BJ (cell line): ENCODE measurements at places on chromosomes 6 and 20.

DNA sequence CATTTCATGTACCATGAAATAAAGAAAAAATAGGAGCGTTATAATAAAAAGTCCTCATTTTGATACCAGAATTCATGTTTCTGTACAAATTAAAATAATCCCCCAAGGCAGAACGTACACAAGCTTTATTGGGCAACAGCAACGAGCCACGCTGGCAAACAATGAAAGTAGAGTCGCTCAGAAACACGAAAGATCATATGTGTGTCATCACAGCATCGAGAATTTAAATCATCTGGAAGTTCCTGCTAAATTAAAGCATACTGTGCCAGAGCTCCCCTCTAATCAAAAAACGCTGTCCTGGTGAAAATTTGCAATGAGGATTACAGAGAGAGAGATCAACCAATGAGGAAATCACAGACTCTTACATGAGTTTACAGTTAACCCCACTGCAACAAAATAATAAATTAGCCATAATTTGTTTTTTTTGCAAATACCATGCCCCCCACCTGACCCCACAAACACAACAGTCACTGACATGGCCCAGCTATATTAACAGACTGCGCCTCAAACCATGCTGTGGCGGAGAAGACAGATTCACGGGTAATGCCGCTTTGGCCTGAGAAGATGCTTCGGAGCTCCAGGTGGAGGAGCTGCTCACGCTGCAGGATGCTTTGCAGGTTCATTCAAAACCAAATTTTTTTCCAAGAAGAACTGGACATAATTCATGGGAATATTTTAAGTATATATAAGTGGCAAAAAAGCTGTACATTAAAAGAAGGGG is 54.3 kb upstream of the NFATC2 start:
- no peak for DNase-seq

GRCh38 chr20:56400001-56400640 is 7.7 kb downstream of the CSTF1 start:
- no peak for DNase-seq

DNA sequence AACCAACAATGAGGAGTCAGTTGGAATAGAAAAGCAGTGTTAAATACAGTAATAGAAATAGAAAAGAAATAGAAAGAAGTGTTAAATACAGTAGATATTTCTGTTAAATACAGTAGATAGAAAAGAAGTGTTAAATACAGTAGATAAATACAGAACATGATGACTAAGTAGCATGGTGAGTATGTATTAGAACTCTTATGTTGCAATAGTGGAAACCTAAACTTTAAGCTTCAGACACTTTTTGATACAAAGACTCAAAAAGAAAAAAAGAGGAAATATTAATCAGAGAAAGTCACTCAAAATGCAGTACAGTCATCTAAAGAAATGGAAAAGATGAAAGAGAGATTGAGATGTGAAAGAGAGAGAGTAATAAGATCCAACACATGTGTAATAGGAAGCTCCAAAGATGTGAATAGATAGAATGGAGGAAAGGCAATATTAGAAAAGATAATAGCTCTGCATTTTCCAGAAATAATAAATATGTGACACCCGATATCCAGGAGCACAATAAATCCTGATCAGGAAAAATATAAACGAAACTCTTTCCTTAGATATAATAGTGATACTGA is 131.5 kb upstream of the KCNK16 start:
- DNase-seq = no peak

DNA sequence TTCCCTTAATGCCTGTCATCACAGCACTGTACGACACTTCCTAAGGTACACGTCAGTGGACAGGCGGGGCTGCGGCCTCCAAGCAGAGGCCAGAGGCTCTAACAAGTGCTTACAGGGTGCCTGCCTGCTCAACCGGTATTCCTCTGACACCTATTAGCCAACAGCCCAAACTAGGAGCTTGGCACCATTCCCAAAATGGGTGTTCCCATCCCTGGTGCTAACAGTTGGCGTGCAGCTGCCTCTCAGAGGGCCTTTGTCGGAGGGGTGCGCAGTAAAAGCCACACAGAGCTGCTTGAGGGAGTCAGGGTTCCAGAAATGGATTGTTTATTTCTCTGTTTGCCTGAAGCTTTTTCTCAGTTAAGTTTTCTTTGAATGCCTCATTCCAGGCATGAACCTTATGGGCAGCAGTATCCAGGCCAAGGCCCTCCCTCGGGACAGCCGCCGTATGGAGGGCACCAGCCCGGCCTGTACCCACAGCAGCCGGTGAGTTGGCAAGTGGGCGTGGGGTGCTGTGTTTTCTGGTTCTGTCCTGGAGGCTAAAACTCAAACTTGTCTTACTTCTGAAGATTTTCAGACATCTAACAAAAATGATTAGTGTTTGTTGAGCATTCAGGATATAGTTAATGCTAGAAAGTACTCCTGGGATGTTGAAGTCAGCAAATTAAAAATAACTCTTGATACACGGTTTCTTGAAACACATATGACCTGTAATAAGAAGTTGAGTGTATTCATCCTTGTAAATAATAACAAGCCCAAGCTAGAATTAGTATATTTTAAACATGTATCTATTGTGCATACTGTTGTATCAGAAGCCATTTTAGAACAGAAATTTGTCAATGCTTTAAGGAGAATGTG is 124.7 kb downstream of the TMEM242 start:
- DNase-seq = no peak

DNA sequence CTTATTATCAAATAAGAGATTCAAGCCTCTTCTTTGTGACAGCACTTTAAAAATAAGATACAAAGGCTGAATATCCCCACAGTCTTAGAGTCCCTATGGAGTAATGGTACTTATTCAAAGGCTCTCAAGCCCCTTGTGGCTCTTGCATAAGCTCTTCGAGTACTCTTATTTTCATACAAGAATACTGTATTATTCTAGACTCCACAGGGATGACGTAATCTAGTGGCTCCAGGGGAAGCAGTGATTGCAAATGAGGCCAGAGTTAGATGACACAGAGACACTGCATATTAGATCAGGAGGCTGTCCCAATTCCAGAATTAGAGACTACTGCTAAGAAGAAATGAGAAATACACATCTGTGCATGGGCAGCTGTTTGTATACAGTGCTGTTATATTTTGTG is 1195.9 kb upstream of the MAP3K7 start:
- no peak for DNase-seq

DNA sequence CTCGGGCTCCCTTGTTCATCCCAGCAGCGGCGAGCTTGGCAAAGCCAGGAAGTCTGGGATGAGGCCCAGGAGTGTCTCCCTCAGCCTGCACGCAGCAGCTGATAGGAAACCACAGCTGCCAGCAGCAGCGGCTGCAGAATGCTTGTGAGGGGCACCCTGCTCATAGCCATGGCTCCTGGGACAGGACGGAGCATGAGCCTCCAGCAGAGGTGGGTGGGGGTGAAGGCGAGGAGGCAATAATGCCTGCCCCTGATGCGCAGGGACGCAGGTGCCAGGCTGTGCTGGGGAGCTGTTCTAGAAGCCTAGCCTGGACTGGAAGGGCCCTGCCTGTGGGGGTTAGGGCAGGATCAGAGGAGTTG is 157.9 kb downstream of the CD83 start:
- DNase-seq = no peak

- DNase-seq = no peak
Observed at GRCh38 chr20:21100578-21101452, 5.3 kb downstream of the LINC00237 start.

DNA sequence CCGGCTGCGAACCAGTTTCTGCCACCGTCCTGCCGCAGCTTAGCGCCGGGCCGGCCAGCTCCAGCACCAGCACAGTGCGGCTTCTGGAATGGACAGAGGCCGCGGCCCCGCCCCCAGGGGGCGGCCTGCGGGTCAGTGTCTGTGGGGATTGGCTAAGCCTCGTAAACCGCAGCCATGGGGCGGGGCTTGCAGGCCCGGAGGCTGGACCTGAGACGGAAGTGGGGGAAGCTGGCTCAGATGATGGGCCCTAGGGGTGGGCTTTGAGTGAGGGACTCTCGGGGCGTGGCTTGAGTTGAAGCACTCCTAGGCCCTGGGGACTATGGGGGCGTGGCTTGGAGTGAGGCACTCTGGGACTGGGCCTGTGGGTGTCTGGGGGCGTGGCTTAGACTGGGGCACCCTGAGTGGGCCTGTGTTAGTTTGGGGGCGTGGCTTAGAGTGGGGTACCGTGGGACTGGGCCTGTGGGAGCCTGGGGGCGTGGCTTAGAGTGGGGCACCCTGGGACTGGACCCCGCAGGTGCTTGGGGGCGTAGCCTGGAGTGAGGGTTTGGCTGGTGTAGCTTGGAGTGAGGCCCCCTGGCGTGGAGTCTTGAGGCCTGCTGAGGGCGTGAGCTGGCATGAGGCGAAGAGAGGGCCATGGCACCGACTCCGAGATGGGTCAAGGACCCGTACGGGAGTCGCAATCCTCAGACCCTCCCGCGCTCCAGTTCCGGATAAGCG is 6.6 kb downstream of the L3MBTL1 start:
- peak; percentile 93 for DNase-seq

DNA sequence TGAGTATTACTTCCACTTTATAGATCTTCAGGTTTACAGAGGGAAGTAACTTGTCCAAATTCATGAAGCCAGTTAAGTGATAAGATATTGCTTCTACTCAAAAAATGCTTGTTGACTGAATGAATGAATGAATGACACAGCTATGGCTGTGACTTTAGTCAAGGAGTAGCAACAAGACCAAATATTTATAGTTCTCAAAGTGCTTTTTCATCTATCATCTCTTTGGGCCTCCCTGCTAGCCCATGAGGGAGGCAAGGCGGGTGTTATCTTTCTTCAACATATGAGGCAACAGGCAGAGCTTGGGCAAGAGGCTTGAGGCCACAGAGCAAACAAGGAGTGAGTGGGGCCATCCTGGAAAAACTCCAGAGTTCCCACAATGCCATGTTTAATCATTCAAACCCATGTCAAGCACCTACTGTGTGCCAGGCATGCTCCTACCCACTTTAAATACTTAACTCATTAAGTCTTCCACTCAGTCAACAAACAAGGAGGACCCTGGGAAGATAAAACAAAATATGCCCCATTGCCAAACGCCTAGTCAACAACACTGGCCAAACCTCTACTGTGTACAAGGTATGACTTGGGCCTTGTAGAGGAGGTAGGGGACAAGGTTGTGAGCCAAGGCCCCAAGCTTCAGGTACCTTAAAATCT is 15.9 kb downstream of the BCL2L1 start:
- no peak for DNase-seq

- DNase-seq = no peak
Observed at GRCh38 chr20:36275441-36276189, 30.5 kb upstream of the DLGAP4 start.

DNA sequence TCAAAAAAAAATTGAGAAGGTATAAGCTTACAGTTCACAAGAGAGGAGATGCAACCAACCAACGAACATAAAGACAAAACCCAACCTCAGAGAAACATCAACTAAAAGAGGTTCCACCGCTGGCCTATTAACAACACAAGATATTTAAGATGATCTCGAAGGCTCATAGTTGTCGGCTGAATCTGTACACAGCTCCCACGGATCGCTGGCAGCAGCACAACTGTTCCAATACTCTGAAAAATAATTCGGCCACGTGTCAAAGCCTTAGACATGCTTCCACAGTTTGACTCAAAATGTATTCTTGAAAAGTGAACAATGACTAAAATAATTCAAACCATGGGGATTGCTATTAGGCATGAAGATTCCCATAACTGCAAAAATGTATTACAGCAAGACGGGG is 13.7 kb downstream of the EXOC2 start:
- DNase-seq = no peak

GRCh38 chr6:166512567-166512966 is 73.9 kb downstream of the RAMACL start:
- DNase-seq = no peak

- no peak for DNase-seq
Observed at GRCh38 chr6:35686873-35687555, 1.7 kb downstream of the FKBP5 start.

DNA sequence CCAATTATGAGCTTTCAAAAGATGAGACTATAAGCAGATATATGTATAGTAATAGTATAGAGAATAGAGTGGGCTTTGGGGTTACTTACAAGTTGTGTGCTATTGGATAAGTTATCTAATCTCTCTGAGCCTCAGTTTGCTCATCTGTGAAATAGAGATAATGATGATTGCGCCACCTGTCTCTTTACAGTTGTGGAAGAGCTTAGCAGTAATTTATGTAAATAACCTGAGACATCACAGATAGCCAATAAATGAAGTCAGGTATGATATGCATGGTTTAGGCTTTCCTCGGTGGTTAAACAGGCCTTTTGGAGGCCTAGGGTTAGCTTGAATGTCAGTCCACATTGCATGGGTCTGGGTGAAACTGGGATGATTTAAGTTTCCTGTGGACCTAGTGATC is 29.8 kb upstream of the SCUBE3 start:
- no peak for DNase-seq

DNA sequence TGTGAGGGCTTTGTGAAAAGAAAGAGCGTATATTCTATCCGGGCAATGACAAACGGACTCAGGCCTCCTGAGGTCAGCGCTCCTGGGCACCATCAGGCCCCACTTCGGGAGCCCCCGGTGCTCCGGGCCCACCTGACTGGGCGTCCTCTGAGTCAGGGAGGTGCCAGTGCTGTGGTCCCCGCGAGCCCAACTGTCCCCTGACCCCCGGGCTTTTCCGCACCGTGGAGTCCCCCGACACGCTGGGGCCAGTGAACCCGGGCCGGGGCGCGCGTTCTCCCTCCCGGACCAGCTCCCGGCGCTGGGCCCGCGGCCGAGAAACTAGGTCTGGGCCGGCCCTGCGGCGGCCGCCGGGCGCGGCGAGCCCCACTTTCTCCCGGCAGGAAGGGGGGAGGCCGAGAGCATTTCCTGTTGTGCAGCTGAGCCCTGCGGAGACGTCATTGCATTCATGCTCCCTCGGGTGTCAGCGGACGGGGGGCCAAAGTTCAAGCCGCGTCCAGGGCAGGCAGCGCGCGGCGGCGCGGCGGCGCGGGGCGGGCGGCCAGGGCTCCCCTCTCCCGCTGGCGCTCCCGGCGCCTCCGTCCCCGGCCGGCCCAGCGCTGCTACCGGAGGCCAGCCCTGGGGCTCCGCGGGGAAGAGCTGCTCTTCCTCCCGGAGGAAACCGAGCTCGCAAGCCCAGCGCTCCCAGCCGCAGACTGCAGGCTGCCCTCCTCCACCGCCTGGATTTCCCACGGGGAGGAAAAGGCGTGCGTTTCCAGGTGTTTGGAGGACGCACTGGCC is 18.3 kb downstream of the HIVEP2 start:
- DNase-seq = no peak

- no peak for DNase-seq
Observed at GRCh38 chr20:24488064-24488799, 18.8 kb downstream of the SYNDIG1 start.

GRCh38 chr6:113328886-113329381 is 528.2 kb upstream of the MARCKS start:
- no peak for DNase-seq

GRCh38 chr6:126633373-126633772 is 293.5 kb downstream of the CENPW start:
- no peak for DNase-seq

DNA sequence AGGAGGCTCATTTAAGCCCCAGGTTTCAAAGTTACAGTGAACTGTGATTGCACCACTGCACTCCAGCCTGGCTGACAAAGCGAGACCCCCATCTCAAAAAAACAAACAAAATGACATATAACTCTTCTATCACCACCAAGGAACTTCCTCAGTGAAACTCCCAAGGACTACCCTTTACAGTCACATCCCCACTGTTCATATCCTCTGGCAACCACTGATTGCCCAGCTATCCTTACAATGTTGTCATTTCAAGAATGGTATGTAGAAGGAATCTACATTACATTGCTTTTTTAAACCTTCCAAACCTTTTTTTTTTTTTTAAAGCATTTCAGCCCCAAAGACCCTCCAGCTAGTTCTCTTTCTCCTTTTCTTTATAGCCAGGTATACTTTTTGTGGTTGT is 123.1 kb upstream of the CARMIL1 start:
- no peak for DNase-seq
